ENCODE measurements at places on chromosomes 2 and 18. TPM values are rescaled to one million over a fixed set of nuclear protein-coding genes. Genes with fewer than 3 reads are reported as not detected.

Gene MOCOS
- total RNA-seq = 2.6 TPM

Gene ABCG8
- total RNA-seq = 0.41 TPM

Gene DYNAP
- not detected for total RNA-seq

Gene CRYBA2
- total RNA-seq = not detected

Gene ACADL
- not detected for total RNA-seq

Gene MAPK4
- 20.1 TPM for total RNA-seq

Gene IRS1
- 6.2 TPM for total RNA-seq

Gene NCKAP5
- total RNA-seq = 5.9 TPM

Gene AMER3
- total RNA-seq = 0.27 TPM

- no peak for DNase-seq
Observed at GRCh38 chr2:5791371-5791770, 99.2 kb downstream of the SOX11 start.

DNA sequence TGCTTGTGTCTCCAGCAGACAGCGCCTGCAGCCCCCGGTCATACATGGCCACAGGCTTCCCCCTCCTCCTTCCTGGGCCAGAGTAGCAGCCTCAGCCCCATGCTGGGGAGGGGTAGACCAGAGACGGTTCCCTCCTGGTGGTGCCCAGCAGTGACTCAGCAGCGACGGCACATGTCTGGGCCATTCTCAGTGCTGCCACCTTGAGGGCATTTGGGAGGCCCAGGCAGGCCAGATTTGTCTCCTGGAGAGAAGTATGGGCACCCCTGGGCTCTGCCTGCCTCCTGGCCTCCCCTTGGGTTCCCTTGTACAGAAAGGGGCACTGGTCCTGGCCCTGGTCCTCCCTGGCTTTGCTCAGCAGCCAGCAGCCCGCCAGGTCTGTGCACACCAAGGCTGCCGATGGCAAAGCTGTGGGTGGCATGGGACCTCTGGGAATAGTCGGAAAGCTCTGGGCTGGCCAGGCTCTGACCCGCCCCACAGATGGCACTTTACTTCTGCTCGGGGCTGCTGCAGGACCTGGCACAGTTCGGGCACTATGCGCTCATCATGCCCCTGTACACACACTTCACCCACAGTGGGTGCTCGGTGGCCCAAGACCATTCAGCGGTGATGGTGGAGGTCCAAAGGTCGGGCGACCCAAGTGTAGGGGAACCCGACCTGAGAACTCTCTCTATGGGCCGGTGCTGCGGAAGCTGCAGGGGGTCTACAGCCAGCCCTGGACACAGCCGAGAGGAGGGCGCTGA is 11.4 kb upstream of the ALPI start:
- peak; percentile 60 for DNase-seq

DNA sequence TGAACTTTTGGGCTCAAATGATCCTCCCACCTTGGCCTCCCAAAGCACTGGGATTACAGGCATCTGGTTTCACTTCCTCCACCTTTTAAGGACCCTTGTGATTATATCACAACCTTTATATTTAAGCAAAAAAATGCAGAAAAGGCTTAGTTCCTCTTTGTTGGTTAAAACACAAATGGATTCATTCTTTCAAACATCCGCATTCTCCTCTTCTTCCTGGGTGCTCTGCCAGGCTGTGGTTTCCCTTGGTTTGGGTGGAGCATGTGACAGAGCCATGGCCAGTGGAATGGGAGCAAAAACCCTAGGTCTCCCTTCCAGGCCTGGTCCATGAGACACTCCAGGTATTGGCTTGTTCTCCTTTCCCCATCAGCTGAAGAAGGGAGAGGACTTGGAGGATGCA is 9.9 kb upstream of the SLC66A3 start:
- DNase-seq = no peak

DNA sequence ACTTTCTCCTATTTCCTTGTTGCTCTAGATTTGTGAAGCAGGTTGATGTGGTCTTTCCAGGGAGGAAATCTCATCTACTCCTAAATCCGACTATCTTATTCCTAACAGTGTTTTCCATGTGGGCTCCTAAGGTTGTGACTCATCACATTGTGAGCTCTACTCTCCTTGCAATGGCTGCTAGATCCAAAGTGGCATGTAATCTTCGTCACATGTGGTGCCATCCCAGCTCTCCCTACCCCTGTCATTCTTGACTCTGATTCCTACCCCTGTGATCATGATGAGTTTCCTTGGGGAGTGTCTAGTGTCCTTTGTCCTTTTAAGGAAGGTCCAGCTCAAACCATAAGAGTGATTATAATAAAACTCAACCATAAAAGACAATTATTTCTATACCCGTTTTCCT is 47.3 kb upstream of the GULP1 start:
- DNase-seq = no peak

DNA sequence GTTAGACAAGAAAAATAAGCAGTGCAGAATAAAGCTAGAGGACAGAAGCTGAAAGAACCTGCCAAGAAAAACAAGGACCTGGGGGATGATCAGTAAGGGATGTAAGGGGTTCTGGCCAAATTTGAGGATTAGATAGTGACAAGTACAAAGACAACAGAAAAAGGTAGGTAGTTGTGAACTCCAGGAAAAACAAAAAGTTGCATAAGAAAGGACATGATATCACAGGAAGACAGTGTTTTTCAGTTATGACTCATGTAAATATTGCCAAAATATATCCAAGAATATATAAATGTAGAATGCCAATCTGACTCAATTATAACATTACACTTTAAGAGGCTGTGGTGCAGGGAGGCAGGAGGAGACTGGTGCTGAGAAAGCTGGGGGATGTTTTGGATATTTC is 209.8 kb upstream of the SH3BP4 start:
- no peak for DNase-seq

DNA sequence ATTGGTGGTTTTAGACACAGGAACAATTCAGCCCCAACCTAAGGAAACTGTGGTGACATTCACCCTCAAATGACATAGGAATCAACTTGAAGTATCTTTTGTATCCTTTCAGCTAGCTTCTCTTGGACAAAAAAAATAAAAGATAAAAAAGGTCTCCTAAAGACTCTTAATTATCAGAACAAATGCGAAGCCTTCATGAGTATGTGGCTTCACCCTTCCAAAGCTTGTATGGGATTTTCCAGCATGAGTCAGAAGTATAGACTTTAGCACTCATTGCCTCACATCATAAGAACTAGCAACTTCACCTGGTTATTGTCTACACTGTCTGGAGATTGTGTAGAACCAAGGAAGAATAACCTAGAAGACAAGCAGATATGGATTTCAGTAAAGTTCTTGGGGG is 135.4 kb downstream of the LAMA3 start:
- DNase-seq = no peak

DNA sequence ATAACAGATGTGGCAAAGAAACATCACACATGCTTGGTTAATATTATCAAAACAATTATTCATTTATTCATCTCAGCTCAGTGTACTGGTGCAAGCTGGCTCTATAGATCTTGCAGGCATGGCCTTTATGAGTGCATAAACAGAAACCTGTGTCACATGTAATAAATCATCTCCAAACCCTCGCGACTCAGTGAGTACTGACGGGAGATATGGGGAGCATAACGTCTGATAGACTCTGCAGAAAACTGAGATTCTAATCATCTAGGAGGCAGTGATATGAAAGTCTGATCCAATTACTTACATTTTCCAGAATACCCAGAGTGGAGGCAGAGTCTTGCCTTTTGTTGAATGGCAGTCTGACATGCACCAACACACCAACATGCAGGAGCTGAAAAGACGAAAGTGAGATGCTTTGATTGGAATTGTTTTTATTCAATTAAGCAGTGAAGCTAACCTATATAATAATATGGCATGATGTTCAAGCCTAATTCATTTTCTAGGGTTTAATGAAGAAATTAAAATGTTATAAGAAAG is 416.8 kb downstream of the RNF144A start:
- no peak for DNase-seq

DNA sequence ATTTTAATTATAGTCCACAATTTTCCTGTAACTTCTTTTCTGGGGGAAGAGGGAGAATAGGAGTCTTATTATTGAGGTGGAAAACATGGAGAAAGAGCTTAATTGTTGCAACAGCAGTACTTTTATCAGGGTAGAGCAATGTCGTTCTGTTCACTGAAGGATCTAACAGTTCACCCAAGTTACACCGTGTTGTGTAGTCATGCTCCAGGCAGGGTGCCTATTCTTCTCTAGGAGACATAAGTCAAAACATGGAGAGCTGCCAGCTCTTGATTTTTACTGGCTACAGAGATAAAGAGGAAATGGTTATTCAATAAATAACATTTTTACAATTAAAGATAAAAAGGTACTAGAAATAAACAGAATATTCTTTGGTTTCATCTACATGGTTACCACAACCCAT is 594.3 kb upstream of the NETO1 start:
- no peak for DNase-seq

DNA sequence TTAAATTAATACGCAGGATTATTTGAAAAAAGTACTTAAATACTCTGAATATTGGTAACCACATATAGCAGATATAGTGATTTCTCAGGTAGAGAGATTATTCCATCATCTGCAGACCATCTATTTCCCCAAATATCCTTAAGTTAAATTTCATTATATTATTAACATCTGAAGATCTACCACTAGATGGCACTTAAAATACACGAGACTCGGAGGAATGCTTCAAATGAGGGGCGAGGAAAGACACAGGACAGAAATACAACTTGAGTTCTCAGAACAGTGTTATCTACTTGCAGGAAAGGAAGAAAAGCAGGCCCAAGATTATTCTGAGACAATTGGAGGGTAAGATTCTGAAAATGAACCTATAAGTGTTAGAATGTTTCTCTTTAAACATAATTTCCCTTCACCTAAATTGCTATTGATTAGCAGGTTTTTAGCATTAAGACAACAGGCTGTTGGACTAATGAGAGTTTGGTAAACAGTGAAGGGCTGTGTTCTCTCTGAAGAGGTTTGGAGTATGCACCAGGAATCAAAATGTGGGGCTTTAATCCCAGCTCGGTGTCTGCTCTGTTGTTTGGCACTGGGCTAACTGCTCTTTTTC is 76.9 kb upstream of the GCFC2 start:
- DNase-seq = no peak

GRCh38 chr2:198297350-198297749 is 493.0 kb downstream of the PLCL1 start:
- no peak for DNase-seq

GRCh38 chr2:192070099-192070498 is 124.6 kb downstream of the TMEFF2 start:
- DNase-seq = no peak

DNA sequence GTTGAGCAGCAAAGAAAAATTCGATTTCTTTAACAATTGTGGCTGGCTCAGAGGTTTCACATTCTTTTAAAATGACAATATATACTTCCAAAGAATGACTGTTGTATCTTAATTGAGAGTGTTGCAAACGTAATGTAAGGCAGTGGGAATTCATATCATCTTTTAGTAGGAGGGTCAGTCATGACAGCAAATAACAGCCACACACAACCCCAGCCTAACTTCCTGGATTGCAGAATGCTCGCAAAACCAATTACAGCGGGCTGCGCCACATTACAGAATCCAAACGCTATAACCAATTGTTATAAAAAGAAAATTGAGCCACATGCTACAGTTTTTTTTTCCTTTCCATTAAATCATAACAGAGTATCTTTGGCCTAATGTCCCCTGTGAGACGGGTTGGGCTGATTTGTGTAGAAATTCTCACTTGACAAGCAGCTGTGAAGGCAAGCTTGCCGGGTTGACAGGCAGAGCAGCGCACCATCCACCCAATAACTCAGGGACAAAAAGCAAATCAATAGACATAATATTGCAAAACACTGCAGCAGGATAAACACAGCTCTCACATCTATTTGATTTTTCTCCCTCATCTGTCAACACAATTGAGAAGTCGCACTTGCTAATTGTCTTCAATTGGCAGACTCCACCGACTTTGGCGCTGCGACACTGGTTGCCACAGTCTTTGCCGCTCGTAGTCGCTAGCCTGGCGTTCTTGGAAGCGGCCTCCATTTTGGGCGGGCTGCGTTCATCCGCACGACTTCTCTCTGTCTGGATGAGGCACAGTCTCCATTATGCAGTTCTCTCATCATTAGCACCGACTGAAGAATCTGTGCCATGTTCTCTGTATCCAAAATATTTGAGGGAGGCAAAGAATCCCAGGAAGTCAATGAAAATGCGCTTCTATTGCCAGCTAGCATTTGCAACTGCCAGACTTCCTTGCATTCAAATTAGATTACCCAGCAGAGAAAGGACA is 95.0 kb upstream of the CCDC68 start:
- DNase-seq = no peak

GRCh38 chr2:145729993-145730770 is 1210.3 kb upstream of the ZEB2 start:
- DNase-seq = no peak

- DNase-seq = no peak
Observed at GRCh38 chr2:98826856-98827255, 95.9 kb upstream of the MGAT4A start.

DNA sequence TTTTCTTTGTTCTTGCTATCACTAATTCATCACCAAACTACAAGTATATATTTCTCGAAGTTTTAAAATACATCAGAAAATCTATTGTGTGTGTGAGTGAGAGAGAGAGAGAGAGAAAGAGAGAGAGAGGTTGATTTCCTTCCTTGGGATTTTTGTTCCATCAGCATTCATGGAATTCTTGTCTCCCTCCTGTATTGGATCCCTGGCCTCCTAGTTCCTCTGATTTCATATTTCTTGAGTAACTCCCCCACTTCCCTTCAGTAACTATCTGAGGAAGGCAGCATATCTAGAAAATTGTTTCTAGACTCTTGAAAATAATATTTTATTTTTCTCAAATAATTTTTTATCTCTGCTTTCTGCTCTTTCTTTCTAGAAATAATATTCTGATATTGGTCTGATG is 13.3 kb upstream of the ACTR2 start:
- no peak for DNase-seq

GRCh38 chr2:54605836-54606235 is 117.6 kb upstream of the EML6 start:
- no peak for DNase-seq

DNA sequence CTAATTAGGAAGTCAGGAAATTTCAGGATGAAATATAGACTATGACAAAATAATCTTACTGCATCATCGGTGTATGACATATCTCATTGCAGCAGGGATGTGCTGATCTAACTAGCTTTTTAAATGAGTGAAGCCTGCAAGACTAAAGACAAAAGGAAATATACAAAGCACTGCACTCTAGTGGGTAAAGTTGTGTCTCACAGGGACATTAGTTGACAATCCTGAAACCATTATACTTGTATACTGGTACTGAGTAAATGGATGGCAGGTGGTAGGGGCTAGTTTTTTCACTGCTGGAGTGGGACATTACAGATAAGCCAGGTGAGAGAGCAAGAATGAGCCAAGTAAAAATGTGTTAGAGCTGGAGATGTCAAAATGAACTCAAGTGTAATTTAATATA is 317.5 kb upstream of the RAB6C start:
- DNase-seq = no peak

DNA sequence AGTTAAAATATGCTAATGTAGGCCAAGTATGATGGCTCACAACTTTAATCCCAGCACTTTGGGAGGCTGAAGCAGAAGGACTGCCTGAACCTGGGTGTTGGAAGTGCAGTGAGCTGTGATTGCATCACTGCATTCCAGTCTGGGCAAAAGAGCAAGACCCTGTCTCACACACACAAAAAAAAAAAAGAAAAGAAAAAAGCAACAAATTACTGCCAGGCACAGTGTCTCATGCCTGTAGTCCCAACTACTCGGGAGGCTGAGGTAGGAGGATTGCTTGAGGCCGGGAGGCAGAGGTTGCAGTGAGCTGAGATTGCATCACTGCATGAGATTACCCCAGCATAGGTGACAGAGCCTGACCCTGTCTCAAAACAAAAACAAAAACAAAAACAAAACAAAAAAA is 110.6 kb downstream of the PRELID3A start:
- no peak for DNase-seq

GRCh38 chr18:8478166-8478967 is 130.9 kb upstream of the RAB12 start:
- DNase-seq = peak; percentile 57

Data from transverse colon (tissue), 4 donors.